ENCODE measurements at places on chromosomes 16 and 17.

GRCh38 chr16:16857603-16858283, 478.8 kb downstream of the NPIPA7 start:
- no peak for DNase-seq

- peak; percentile 9 for DNase-seq
These were observed 690 bp downstream of the NDE1 start for GRCh38 chr16:15650698-15651171.

GRCh38 chr16:66360624-66361324, 5.7 kb upstream of the CDH5 start:
- no peak for DNase-seq

- no peak for DNase-seq
These were observed 38.3 kb upstream of the AKAP1 start for GRCh38 chr17:57046749-57047148.

DNA sequence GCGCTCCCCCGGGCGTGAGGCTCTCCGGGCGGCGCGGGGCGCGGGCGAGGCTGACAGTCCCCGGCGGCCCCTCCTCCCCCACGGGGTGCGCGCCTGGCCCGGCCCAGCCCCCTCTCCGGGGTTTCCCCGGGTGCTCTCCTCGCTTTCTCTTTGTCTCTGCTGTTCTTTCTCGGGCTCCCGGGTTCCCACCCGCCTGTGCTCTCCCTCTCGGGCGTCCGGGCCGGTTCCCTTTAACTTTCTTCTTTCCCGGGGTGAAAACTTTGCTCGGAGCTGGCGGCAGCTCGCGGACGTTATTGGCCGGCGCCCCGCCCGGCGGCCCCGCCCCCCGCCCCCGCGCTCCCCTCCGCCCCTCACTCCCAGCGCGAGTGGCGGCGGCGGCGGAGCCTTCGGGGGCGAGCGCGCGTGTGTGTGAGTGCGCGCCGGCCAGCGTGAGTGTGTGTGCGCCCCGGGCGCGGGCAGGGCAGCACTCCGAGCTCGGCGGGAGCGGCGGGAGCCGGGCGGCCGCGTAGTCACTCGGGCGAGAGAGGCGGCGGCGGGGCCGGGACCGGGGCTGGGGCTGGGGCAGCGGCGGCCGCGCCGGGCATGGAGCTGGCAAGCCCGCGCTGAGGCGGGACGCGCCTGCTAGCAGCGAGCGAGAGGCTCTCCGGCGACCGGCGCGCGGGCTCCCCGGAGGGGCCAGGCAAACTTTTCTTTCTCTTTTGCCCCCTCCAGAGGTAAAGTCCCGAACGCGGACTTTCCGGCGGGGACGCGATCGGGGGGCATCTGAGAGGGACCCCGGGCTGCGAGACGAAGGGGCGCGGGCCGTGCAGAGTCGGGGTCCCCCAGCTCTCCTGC, at the start of gene NTN1:
TSS of gene NTN1 (plus strand) at position 353 of the 834 bp plus-strand sequence. CDS start 864 bp downstream, outside the sequence.
- DNase-seq, result peak; percentile 47

DNA sequence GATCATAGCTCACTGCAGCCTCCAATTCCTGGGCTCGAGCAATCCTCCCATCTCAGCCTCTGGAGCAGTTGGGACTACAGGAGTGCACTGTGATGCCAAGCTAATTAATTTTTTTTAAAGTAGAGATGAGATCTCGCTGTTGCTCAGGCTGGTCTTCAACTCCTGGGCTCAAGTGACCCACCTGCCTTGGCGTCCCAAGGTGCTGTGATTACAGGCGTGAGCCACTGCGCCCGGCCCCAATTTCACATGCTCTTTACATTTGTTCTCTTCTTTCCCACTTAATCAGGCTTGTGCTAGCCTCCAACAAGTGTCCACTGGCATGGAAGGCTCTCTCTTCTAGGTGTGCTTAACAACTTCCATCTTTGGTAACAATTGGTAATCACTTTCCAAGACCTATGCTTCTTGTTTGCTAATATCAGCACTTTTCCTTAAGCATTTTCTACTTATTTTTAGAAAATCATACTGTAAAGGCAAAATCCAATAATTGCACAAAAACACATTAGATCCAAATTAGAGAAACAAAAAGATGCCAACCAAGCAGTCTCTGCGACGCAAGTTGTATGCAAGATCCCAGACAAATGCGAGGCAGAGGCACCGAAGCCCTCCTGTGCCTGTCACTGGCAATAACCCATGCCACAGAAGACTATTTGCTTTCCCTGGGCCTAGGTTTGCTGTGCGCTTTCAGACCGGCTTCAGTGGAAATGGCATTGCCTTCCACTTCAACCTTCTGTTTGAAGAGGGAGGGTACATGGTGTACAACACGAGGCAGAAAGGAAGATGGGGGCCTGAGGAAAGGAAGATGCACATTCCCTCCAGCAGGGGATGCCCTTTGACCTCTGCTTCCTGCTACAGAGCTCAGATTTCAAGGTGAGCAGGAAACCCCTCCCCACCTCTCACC, 52.6 kb downstream of the NOS2 start:
- DNase-seq, result no peak

DNA sequence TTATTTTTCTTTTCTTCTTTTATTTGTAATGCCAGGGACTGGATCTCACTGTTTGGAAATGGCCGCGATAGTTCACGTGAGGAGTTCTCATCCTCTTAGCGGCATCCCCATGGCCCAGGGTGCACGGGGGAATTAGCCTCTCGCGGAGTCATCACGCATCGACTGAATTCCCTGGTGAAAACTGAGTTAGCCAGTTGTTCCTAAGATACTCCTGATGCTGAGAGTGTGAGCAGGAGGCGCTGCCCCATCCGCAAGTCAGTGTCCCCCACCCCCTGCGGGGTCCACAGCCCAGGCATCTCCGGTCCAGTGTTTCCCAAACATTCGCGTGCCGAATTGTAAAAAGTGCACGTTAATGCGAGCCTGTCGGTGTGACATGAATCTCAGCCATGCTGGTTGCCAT, 277.2 kb downstream of the CPPED1 start:
- DNase-seq, result no peak

- peak; percentile 20 for DNase-seq
These were observed 40.9 kb downstream of the CBFA2T3 start for GRCh38 chr16:88936008-88936555.

- no peak for DNase-seq
These were observed 2.8 kb downstream of the TAF1C start for GRCh38 chr16:84183911-84184591.

GRCh38 chr16:3054965-3055733, 8.8 kb downstream of the MMP25 start:
- no peak for DNase-seq

Measured in kidney tubule cell (primary cell).